ENCODE measurements at places on chromosomes 5 and 9.

- no peak for DNase-seq
- H3K27ac ChIP-seq = no peak overlapping the region
- H3K36me3 ChIP-seq = no peaks in the 10 kb centered on the region
- no peaks in the 10 kb centered on the region for H3K27me3 ChIP-seq
- peaks cover 4% of the 10 kb centered on the region for H3K4me1 ChIP-seq
Measured at GRCh38 chr9:116002624-116003023, 151.0 kb upstream of the PAPPA start.

DNA sequence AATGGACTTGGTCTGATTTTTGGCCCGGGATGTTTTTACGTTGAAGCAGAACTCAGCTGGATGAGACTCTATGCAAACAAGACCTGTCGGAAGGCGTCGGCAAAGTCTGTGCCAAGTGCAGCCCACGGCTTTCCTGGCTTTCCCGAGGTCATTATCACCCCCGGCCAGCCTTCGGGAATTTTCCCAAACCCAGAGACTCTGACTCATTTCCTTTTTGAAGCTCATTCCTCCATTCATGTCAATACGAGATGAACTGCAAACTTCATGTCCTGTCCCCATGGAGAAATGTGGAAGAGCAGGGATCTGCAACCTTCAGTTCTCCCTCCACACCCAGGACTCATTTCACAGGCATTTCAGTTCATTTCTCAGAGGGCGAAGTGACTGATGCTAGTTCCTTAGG is 95.3 kb downstream of the IRX2 start:
- H3K27me3 ChIP-seq = no peaks in the 10 kb centered on the region
- DNase-seq = no peak
- no peak overlapping the region for H3K27ac ChIP-seq
- H3K36me3 ChIP-seq = no peaks in the 10 kb centered on the region
- no peaks in the 10 kb centered on the region for H3K4me1 ChIP-seq

DNA sequence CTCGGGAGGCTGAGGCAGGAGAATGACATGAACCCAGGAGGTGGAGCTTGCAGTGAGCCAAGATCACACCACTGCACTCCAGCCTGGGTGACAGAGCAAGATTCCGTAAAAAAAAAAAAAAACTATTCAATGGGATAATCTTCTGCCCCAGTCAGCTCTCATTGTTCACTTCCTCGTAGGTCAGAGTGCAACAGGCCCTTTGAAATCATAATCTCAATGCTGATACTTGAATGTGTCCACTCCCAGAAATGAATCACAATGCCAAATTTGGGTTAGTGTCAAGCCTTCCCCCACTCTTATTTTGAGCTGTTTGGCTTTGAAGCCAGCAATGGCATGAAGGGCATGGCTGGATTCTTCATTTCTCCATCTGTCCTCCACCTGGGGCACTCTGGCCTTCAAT is 610.3 kb upstream of the KLF4 start:
- H3K4me1 ChIP-seq = no peaks in the 10 kb centered on the region
- no peak overlapping the region for H3K4me3 ChIP-seq
- H3K27ac ChIP-seq = no peak overlapping the region
- H3K36me3 ChIP-seq = no peaks in the 10 kb centered on the region
- DNase-seq = no peak
- no peaks in the 10 kb centered on the region for H3K27me3 ChIP-seq

GRCh38 chr9:87500491-87501270 is 3.0 kb downstream of the DAPK1 start:
- H3K4me3 ChIP-seq = peak overlapping the region; percentile 91
- H3K27ac ChIP-seq = peak overlapping the region; percentile 99
- peak; percentile 75 for DNase-seq
- peaks cover 70% of the 10 kb centered on the region for H3K36me3 ChIP-seq
